ENCODE measurements at places on chromosomes 7 and 10.

GRCh38 chr10:69057261-69057950, 30.5 kb upstream of the SRGN start:
- DNase-seq: no peak

GRCh38 chr7:18497082-18497481, 1.5 kb downstream of the HDAC9 start:
- DNase-seq: no peak

DNA sequence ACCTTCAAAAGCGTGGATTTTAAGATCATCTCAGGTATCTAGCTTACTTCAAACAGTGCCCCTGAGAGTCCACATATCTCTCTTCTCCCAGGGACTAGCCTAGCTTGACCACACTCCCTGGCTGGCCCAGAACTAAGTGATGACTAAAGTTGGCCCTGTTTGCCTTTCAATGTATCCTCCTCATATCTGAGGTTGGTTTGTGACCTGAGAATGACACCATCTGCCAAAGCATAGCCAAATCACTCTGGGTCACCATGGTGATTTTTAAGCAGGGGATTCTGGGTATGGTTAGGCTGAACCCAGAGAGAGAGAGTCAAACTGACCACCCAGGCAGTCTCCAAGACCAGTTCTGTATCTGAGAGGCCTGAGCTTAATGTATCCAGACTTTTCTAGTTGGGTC, 16.2 kb downstream of the CNNM1 start:
- DNase-seq: no peak

- no peak for DNase-seq
These were observed 378.6 kb upstream of the PRKCQ start for GRCh38 chr10:6958711-6959110.

GRCh38 chr7:65953001-65953720, 28.9 kb downstream of the GUSB start:
- DNase-seq: no peak

- no peak for DNase-seq
These were observed 7.1 kb upstream of the FAM204A start for GRCh38 chr10:118349235-118349634.
